ENCODE measurements at places on chromosomes 13 and 19. TPM values are rescaled to one million over a fixed set of nuclear protein-coding genes. Genes with fewer than 3 reads are reported as not detected.

The HCN2 gene
- not detected for total RNA-seq

The ZNF772 gene
- total RNA-seq, result 19.7 TPM

DNA sequence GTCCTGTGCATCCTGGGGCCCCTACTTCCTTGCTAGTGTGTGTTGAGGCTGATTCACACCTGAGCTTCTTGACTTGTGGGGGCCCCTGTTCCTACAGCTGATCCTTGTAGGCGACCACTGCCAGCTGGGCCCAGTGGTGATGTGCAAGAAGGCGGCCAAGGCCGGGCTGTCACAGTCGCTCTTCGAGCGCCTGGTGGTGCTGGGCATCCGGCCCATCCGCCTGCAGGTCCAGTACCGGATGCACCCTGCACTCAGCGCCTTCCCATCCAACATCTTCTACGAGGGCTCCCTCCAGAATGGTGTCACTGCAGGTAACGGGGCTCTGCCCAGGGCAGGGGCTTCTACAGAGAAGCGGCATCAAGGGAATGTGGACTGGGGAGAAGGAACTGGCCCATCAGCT, 25.5 kb downstream of the UPF1 start:
- DNase-seq, result no peak

- no peak for DNase-seq
These were observed 1.3 kb downstream of the SNAPC2 start for GRCh38 chr19:7921302-7921966.

- no peak for DNase-seq
These were observed 300.7 kb downstream of the KLF12 start for GRCh38 chr13:73833325-73834070.

GRCh38 chr19:33906578-33907335, 110.1 kb downstream of the KCTD15 start:
- DNase-seq, result peak; percentile 28

- no peak for DNase-seq
These were observed 441 bp downstream of the INAFM1 start for GRCh38 chr19:47274891-47275761.

DNA sequence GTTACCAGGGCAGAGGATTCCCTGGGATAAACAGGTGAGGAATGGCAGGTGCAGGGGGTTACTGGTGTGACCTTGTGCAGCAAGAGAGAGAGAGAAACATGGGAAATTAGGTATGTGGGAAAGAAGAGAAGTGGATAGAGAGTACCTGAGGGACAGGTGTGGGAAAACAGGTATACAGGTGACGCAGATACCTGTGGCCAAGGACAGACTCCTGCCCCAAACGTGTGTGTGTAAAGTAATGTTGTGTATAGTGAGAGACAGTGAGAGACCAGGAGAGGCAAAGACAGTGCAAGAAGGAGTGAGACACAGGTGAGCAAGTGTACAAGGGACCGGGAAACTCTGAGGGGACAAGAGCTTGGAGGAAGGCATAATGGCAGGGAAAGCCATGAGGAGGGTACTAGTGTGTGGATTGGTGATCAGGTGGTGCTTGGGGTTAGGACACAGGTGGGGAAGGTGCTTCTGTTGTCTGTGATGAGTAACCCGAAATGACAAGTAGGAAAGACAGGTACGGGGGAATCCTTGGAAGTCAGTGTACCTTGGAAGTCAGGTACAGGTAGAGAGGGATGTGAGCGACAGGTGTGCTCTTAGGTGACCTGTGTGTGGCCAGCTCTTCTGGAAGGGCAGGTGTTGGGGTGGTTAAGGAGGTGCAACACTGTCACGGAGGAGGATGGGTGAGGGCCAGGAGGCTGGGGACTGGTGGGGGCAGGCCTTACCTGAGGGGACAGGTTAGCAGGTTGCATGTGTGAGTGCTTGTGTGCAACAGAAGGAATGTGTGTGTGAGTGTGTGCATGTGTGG, 2.8 kb downstream of the ERFL start:
- DNase-seq, result no peak

DNA sequence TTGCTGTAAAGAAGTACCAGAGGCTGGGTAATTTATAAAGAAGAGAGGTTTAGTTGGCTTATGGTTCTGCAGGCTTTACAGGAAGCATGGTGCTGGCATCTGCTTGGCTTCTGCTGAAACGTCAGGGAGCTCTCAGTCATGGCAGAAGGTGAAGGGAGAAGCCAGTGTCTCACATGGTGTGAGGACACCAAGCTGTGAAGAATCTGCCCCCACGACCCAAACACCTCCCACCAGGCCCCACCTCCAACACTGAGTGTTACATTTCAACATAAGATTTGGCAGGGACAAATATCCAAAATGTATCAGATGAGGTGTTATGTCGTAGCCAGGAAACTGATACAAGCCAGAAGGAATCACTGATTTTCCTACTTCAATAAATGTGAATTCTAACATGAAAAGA, 136.5 kb downstream of the CYSLTR2 start:
- DNase-seq, result no peak

- DNase-seq, result no peak
These were observed 122.0 kb downstream of the ENOX1 start for GRCh38 chr13:43664700-43665191.

DNA sequence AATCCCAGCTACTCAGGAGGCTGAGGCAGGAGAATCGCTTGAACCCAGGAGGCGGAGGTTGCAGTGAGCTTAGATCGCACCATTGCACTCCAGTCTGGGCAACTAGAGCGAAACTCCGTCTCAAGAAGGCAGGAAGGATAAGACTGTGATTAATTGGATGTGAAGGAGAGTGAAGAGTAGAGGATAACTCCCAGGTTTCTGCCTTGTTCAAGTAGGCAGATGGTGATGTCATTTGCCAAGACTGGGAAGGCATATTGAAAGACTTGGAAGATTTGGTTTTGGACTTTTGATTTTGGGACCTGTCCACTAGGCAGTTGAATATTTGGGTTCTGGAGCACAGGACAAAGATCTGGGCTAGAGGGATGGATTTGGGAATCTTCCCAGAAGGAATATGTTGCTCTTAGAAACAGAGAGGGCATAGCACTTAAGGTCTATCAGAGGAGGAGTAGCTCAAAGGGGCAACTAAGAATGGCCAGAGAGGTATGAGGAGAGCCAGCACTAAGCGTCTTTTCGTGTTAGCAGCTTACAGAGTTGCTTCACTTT, 20.0 kb downstream of the GARRE1 start:
- DNase-seq, result no peak

GRCh38 chr19:5091018-5091683, 122.2 kb downstream of the KDM4B start:
- no peak for DNase-seq

GRCh38 chr13:90454002-90454636, 893.4 kb upstream of the MIR17HG start:
- no peak for DNase-seq
